Myocyte (in vitro differentiated cells): ENCODE measurements at places on chromosomes 7 and 10. TPM values are rescaled to one million over a fixed set of nuclear protein-coding genes. Genes with fewer than 3 reads are reported as not detected.

DNA sequence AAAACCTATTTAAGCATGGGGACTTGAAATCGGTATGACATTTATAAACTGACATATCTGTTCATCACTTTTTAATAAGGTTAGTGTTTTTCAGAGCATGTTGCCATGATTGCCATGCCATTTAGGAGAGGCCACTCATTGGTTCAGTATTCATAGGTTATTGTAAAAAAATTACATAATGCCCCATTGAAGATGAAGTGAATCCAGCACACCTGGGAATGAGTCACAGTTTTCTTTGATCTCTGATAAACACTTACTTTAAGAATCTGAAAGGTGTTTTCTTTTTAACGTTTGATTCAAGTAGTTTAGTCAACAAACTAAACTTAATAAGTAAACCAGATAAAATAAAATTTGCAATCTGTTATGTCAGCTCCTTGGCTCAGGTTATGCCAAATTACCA lies 278.3 kb downstream of the ARL4A start:
- DNase-seq, result no peak

DNA sequence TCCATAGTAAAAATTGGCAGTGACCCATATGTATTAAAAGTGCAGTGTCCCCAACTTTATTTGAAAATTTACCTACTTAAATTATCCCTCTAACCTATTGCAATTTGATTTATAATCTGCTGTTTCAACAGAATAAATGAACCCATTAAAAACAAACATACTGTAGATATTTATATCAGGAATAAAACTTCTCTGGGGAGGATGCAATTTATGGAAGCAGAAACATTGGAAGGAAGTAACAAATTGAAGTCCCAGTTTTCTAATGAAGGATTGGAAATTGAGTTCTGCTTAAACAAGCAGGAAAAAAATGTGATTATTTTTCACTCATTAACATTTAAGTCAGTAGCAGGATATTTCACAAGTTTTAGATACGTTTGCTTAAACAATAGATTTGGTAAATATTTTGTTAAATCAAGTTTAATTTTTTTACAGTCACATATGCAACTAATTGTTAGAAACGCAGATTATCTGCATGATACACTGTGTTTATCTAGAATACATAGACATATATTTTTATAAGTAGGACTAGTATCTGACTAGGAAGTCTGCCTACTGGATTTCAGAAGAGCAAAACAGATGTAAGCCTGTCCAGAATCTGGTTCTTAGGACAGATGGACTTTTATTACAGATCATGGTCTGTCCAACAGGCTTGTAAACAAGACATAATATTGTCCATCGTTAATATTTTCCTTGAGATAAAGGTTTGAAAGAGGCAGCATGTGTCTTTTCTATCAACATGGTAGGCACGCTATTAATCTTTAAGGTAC lies 5.3 kb downstream of the AGMO start:
- DNase-seq, result no peak

HOXA4 gene
- 5.0 and 6.7 TPM in 2 replicates for total RNA-seq

- DNase-seq, result no peak
These were observed 280.5 kb downstream of the ELFN1 start for GRCh38 chr7:1950452-1951158.

SNCG gene
- not detected in 2 replicates for total RNA-seq

DYDC2 gene
- not detected in 2 replicates for total RNA-seq

SLC18A2 gene
- not detected in 2 replicates for total RNA-seq

PNLIPRP3 gene
- 0.56 and 0.99 TPM in 2 replicates for total RNA-seq

GRCh38 chr7:37923996-37924395 lies 3.6 kb downstream of the EPDR1 start:
- no peak for DNase-seq

GRCh38 chr7:149770728-149771636 lies 2.4 kb downstream of the ZNF467 start:
- peak; percentile 63 for DNase-seq

DNA sequence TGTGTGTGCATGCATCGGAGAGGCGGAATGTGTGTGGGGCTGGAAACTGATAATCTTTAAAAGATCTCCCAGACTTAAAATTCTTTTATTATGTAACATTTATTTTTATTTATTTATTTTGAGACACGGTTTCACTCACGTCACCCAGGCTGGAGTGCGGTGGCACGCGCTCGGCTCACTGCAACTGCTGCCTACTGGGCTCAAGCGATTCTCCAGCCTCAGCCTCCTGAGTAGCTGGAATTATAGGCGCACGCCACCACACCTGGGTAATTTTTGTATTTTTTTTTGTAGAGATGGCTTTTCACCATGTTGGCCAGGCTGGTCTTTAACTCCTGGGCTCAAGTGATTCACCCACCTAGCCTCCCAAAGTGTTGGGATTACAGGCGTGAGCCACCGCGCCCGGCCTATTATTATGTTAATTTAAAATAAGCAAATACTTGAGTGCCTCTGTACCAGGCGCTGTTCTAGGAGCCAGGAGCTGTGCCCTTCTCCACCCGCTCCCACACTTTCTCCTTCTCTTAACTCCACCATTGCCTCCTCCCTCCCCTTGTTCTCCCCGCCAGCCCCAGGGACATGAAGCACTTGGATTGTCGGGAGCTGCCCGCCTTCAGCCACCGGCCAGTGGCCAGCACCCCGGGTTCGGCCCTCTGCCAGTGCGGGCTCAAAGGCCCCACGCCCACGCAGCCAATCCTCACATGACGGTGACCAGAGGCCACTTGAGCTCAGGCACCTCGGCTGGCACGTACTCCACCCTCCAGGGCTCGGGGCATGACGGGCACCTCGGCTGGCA lies 163.6 kb downstream of the DNAJB6 start:
- no peak for DNase-seq

- DNase-seq, result no peak
These were observed 99.0 kb upstream of the PODXL start for GRCh38 chr7:131655447-131655846.

GRCh38 chr7:27198871-27199801 lies 755 bp downstream of the HOXA13 start:
- peak; percentile 29 for DNase-seq

GRCh38 chr10:61464461-61465170 lies 11.4 kb upstream of the TMEM26 start:
- DNase-seq, result peak; percentile 66

CALY gene
- total RNA-seq, result 0.16 TPM in 1 of 2 replicates, not detected in the other

DNA sequence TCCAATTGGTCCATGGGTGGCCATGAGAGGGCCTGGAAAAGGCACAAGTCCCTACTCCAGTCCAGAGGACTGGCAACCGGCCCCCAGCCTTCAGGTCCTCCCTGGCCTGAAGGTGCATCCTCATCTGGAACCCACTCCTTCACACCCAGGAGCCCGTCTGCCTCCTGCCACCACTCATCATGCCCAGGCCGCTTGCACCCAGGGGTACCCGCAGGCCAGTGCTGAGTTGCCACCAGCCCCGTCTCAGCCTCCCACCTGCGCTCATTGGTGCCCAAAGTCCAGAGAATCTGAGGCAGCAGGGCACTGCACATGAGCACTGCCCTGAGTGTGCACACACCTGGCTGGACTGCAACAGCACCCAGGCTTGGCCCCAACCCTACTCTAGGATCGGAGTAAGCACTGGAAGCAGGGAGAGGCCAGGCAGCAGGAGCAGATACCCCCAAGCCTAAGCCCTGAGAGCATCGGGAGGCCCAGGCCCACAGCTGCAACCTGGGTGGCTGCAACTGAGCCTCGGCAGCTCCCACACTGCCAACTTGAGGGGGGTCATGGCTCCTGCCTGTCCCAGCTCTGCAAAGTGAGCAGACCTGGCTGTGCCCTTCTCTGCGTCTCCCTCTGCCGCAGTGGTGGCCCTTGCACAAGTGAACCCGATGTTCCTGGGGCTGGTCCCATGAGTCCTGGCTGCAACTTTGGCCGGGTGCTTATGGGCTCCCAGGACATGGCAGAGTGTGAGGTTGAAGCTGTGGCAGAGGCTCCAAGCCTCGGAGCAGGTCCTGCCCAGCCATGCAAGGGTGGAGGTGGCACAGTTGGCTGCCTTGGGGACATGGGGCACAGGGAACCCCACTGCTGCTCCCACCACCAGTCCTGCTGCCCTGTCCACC lies 44.3 kb downstream of the TCERG1L start:
- no peak for DNase-seq

DNA sequence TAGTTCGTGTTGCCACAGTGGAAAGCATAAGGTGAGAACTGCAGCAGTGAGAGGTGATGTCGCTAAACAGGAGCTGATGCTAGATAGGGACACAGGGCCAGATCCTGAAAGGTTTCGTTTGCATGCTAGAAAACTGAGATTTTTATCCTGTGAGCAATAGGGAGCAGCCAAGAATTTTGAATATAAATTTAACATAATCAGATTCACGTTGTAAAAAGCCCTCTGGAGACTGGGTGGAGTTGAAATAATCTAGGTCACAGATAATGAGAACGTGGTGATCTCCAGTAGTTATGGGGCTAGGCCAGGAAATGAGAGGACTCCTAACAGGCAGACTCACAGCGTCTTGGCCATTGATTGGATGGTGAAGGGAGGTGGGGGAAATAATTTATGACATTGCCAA lies 92.1 kb upstream of the IMMP2L start:
- no peak for DNase-seq

DNA sequence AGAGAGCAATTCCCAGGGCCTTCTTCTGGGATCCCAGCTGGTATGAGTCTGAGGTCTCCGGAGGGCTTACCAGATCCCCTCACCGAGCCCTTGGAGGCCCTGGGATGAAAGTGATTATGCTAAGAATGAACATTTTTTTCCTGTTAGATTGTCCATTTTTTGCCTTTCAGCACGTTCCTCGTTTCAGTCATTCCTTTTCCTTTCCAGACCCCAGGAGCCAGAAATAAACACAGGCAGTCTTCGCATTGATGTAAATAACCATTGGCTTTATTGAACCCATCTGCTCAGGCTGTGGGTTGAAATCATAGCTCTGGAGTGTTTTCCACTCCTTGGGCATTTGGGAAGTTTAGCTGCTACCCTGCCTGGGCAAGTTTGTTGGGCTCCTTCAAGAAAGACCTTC lies 320.9 kb upstream of the AUTS2 start:
- no peak for DNase-seq

C1QL3 gene
- total RNA-seq, result not detected in 2 replicates

DNA sequence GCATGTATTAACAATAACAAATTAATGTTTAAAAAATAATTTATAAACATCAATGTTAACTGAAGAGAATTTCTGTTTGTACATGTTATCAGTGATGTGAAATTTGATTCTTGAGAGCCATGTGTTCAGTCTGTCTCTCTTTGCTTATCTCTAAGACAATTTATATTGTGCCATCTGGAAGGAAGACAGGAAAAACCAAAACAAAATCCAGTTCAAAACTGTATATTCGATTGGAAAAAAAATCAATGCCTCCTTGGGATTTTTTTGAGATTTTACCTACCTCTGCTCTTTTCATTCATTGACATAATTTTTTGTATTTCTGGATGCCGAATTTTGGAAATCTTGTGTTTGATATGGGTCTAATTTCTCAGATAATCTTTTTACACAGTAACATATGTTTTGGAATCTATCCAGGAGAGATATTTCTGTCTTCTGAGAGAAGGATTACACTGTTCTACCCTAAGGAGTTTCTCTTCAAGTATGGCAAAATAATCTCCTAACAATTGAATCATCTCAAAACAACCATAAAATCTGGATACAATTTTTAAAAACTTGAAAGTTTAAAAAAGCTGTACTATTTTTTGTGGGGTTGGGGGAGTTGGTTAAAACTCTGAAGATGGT lies 311.9 kb upstream of the GNAI1 start:
- no peak for DNase-seq

DNA sequence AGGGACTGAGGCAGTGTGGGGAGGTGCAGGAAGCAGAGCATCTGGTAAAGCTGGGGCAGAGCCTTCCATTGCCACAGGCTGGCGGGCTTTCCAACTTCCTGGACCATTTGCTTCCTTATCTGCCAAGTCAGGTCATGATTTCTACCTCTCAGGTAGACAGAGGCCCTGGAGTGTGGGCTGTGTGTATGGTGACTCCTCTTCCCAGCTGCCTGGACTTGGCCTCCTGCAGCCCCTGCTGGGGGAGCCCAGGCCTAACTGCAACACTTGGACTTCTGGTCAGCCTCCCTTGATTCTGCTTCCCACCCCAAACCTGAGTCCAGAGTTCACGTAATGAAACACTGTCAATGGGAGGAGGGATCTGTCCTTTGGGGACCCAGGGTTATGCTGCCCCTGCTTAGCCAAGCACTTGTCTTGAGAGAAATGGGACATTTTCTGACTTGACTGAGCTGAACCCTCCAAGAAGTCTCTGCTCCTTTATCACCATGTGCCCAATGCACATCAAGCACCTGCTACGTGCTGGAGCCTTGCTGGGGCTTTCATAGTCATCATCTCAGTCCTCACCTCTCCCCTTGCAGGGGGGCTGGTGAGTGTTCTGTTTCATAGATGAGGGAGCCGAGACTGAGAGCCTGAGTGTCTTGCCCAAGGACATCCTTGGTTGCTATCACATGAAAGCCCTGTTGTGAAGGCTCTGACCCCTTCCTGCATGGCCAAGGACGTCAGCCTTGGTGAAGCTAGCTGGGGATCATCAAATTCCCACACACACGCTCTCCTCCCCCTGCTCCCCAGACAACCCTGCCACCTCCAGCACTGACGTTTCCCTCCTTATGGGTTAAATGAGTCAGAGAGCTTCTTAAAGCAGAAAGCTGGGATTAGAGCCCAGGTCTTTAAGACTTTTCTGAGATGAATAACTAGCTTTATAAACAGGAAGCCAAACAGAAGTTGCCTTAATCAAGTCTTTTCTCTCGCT lies 3.4 kb downstream of the CLEC2L start:
- DNase-seq, result no peak

DNA sequence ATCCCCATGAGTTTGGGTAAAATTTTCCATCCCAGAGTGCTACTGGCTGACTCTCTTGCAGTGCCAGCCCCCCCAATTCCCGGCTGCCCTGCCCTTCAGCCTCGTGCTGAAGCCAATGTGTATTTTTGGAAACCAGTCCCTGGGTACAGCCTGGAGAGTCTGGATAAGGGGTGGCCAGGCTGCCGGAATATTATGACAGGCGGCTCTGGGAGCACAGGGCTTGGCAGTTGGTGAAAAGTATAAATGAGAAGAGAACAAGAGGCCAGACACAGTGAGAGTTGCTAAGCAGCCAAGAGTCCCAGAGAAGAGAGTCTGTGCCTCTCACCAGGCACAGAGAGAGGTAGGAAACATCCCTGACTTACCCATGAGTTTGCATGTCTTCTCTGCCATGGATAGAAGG lies 53.6 kb downstream of the TMEM130 start:
- DNase-seq, result peak; percentile 60

MARCHF5 gene
- total RNA-seq, result 13.0 and 13.3 TPM in 2 replicates

- DNase-seq, result no peak
These were observed 28.4 kb downstream of the MKI67 start for GRCh38 chr10:128097783-128098182.

DNA sequence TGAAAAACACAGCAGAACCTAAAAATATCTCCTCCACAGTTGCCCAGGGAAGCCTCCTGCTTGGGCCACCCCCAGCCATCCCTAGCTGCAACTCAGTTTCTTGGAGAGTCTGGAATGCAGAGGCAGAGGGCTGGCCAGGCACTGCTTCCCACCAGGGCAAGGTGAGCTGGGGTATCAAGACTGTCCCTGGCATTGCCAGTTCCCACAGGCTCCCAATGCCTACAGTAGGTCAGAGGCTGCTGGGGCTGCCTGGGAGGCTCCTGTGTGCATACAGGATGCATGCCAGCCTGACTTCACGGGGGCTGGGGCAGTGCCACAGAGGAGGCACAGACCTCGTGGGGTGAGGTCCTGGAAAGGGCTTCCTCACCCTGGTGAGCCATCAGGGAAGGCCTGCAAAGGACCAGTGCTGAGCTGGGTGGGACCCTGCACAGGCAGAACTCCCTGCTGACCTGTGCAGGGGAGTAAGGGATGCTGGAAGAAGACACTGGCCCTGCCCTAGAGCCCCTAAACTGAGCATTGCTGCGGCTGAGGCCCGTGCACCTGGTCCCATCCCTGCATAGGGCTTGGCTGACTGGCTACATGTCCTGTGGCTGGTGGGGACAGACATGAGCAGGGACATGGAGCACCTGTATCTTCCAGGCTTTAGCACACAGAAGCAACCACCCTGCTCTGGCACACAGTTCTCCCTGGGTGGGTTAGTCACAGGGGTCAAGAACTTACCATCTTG lies 121.9 kb upstream of the RET start:
- no peak for DNase-seq
